ENCODE measurements at places on chromosomes 12 and 14. TPM values are rescaled to one million over a fixed set of nuclear protein-coding genes. Genes with fewer than 3 reads are reported as not detected.

GRCh38 chr14:88212691-88213090 lies 110.4 kb downstream of the KCNK10 start:
- no peak for DNase-seq
- H3K4me3 ChIP-seq, result no peak overlapping the region
- no peaks in the 10 kb centered on the region for H3K4me1 ChIP-seq
- no peaks in the 10 kb centered on the region for H3K27me3 ChIP-seq
- H3K36me3 ChIP-seq, result no peaks in the 10 kb centered on the region

DNA sequence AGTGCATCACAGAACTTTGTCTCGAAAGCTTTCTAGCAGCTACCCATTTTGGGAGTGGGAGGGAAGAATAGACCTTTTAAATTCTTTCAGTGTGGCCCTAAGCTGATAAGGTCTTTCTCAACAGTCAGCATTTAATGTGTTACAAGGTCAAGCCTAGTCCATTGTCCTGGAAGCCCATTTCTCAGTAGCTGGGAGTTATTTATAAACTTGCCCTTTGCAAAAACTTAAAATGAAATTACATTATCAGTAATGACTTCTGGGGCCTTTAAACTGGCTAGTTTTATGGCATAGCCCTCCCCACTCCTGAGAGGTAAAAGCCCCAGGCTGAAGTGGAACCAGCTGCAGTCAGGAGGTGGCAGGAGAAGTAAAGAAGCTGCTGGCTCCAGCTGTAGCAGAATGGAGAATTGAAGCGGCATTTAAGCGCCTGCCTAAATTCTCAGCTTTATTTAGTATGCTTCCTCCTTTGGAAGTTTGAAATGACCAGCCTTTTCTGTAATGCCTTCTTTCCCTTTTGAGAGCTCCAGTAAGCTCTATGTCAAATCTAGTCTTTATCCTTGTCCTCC lies 12.4 kb downstream of the COPZ1 start:
- no peaks in the 10 kb centered on the region for H3K27me3 ChIP-seq
- no peaks in the 10 kb centered on the region for H3K4me1 ChIP-seq
- H3K36me3 ChIP-seq, result peaks cover 10% of the 10 kb centered on the region
- no peak overlapping the region for H3K4me3 ChIP-seq
- no peak for DNase-seq
- no peak overlapping the region for H3K27ac ChIP-seq

The ADAMTS20 gene
- not detected for total RNA-seq

The CPM gene
- 11.2 TPM for total RNA-seq

DNA sequence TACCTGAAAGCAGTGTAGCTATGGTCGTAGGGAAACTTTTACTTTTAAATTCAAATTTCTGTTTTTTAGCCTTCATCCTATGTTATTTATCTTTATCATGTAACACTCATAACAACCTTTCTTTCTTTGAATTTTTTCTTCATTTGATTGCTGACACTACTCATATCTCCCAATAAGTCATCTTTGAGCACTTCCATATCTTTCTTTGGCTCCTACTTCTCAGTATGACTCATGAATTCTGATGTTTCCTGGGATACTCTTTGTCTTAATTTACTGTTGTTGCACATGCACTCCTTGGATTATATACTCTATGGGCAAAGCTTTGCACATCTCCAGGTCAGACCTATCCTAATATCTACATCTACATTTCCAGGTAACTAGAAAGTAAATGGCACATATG lies 18.1 kb upstream of the IAPP start:
- no peaks in the 10 kb centered on the region for H3K4me1 ChIP-seq
- no peaks in the 10 kb centered on the region for H3K36me3 ChIP-seq
- H3K4me3 ChIP-seq, result no peak overlapping the region
- H3K27me3 ChIP-seq, result no peaks in the 10 kb centered on the region
- DNase-seq, result no peak
- no peak overlapping the region for H3K27ac ChIP-seq
